ENCODE measurements at places on chromosomes 1 and 21. TPM values are rescaled to one million over a fixed set of nuclear protein-coding genes. Genes with fewer than 3 reads are reported as not detected.

DNA sequence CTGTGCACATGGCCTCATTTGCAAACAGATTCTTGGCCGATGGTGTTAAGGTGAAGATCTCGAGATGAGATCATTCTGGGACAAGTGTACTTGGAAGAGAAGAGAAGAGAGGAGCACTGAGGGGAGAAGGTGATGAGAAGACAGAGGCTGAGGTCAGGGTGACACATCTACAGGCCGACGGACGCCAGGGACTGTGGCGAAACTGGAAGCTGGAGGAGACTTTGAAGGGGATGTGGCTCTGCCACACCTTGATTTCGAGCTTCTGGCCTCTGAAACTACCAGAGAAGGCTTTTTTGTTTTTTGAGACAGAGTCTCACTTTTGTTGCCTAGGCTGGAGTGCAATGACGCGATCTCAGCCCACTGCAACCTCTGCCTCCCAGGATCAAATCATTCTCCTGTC, 137.5 kb upstream of the TMEM51 start:
- DNase-seq = no peak

ANKRD34A gene
- 0.99 TPM for total RNA-seq

DNA sequence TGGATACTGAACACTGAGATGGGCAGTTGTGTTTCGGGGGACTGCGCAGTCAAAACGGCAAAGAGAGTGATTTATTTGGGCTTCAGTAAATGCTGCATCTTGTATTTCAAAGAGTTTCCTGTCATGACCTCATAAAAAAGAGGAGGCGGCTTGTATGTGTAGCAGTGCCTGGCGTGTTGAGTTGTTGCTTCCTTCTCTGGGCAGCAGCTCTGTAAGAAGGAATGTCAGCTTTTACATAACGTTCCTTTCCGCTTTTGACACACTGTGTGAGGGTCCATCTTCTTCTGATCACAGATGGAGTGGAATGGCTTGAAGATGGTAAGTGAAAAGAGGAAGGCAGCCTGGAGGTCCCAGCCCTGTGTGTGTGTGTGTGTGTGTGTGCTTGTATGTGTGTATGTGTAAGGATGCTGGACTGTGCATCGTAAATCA, 941 bp downstream of the ELAVL4 start:
- DNase-seq = no peak

GRCh38 chr1:59290193-59290949, 6.5 kb upstream of the FGGY start:
- peak; percentile 26 for DNase-seq

DNA sequence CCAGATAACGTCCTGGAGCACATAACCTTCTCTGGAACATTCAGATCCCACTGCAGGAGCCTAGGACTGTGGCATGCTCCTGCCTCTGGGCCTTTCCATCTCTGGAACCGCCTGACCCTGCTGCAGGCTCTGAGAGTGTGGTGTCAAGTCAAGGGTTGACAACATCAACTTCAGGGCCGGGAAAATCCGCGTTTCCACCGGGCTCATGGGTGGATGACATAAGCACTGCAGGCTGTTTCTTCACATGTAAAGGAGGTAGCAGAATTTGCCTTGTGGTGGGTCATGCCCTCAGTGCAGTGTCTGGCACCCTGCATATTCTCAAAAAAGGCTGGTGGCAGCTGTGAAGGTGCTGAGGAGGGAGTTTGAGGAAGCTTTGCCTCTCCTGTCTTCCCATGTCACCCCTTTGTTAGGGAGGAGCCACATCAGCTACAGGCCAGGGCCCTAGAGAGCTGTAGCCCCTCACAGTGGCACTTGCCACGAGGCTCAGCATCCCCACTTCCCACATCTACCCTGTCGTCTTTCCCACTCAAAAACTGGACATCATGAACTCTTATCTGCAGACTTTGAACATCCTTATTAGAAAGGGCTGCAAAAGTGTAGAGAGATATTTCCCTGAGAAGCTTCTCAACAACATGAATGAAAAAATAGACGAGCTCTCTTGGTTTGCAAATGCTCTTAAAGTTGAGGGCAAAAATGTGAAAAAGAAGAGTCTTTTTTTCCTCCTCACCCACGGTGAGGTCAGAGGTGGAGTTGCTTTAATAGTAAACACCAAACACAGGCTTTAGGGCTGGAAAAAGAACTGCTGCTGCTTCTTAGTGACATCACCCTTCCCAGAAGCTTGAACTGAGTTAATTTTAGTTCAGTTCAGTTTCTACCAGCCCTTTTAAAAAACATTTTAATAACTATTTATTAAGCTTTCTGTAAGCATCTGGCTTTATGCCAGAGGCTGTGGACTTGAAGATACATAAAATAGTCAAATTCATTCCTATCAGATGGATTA, 121.3 kb downstream of the HUNK start:
- DNase-seq = no peak

DNA sequence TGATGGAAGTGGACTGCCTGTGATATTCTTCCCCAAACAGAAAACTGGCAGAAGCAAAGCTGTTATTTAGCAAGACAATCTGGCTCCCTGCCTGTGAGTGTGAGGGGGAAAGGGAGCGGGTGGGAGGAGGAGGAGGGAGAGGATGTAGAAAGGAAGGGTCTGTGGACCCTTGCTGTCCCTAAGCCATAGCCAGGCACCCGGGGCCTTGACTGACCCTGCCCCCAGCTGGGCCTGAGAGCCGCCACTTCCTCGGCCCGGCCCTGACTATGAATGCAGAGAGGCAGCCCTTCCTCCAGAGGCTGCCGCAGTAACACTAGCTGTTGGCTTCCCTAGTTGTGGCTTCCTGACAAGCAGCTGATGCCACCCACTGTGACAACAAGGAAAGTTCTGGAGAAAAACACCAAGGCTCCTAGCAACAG, 13.9 kb downstream of the PLA2G2F start:
- DNase-seq = no peak
